ENCODE measurements at places on chromosomes 16 and 17.

DNA sequence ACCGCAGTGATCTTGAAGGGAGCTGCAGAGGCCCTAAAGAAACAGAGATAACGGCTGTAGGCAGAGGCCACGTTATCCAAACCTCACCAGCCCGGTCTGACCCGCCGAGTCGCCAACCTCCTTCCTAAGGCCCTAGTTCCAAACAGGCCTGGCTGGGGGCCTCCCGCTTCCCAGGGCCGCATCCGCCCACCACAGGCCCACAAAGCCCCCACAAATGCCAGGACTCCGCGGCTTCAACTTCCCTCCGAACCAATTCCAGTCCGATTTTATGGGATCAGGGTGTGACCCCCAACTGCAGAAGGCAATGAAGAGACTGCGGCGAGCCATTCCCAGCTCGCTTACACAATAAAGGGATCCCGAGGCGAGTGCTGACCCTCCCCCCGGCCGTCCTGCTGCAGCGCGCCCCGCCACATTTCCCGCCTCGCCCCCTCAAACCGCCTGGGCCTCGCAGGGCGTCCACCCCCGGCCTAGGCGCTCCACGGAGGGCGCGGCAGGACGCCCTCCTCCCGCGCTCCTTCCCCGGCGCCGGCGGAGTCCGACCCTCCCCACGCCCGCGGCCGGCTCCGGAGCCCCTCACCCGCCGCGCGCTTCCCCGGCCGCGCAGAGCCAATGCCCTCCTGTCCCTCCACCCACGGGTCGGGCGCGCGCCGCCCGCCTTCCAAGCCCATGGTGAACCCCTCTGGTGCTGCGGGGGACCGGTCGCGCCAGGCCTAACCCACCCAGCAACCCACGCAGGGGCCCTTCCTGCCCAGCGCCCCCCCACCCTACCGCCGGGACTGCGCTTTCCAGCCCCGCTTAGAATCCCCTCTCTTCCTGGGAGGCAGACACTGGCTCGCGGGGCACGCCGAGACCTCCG lies 926 bp downstream of the MYH10 start:
- no peak for DNase-seq

GRCh38 chr16:50839920-50840729 lies 98.2 kb downstream of the CYLD start:
- DNase-seq: no peak

DNA sequence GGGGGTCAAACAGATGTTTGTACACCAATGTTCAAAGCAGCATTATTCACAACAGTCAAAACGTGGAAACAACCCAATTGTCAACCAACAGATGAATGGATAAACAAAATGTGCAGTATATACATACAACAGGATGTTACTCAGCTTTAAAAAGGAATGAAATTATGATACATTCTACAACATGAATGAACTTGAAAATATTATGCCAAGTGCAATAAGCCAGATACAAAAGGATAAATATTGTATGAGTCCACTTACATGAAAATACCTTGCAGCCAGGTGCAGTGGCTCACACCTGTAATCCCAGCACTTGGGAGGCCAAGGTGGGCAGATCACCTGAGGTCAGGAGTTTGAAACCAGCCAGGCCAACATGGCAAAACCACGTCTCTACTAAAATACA lies 39.9 kb downstream of the UBE2G1 start:
- DNase-seq: no peak

DNA sequence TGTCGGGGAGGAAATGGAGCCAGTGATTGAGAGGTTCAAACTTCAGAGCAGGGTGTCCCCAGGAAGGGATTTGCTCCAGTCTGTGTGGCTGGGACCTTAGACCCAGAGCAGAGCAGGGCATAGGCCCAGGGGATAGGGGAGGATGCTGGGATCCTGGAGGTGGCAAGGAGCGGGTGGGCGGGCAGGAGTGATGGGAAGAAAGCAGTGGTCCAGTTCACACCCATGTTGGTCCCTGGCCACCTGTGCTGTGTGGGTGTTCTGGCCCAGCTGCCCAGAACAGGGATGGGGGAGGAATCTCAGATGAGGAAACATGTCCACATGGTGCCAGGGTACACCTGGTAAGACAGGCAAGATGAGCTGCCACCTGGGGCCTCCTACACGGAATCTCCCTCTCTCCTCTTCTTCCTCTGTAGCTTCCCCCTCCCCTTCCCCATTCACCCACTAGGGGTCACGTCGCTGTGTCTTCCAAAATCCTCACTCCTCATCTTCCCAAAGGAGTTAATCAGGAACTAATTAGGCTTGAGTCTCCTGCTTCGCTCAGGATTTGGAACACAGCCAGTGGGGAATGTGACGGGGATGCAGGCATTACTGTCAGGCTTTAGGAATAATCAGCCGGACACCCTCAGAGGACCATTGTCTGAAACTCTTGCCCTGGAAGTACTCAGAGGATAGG lies 2.3 kb downstream of the BEAN1 start:
- no peak for DNase-seq

DNA sequence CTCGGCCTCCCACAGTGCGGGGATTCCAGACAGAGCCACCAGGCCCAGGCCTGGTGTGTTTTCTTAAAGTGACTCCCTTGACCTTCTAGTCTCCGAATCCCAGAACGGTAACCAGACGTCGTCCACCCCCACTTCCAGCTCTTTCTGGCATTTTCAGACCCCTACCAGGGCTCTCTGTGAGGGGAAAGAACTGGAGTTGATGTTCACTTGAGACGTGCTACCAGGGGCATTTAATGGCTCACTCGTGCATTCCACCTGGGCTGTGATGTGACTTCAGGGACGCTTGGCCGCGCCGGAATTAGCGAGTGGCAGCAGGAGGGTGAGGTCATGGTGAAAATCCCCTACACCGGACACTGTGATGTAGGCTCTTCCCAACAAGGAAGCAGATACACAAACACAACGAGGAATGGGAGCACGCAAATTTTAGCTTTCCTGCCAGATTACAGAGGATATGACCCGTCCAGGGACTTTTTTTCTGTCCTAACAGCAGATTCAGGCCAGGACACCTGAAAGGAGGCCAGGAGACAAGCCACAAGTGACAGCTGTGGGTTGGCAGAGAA lies 1.1 kb upstream of the GNA13 start:
- DNase-seq: no peak

GRCh38 chr16:866252-866896 lies 65.8 kb upstream of the GNG13 start:
- no peak for DNase-seq

- no peak for DNase-seq
These were observed 3.0 kb downstream of the KRT27 start for GRCh38 chr17:40779181-40779909.

GRCh38 chr17:39822051-39822451 lies 42.1 kb downstream of the IKZF3 start:
- DNase-seq: no peak

DNA sequence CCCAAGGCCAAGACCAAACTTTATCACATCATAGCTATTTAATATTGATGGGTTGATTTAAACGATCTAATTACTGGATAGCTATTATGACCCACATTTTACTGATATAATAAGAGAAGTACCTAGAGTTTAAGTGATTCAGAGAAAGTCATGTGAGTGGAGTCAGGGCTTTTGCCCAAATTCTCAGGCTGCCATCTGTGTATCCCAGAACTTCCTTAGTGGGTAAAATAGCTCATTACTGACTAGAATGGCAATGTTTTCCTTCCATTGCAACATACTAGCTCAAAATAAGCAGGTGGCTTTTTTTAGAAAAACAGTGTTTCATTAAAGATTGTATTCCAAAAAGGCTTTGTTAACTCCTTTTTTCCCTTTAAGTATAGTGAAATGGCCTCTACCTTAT lies 113.9 kb upstream of the MAF start:
- no peak for DNase-seq
